ENCODE measurements at places on chromosomes 5 and 9.

DNA sequence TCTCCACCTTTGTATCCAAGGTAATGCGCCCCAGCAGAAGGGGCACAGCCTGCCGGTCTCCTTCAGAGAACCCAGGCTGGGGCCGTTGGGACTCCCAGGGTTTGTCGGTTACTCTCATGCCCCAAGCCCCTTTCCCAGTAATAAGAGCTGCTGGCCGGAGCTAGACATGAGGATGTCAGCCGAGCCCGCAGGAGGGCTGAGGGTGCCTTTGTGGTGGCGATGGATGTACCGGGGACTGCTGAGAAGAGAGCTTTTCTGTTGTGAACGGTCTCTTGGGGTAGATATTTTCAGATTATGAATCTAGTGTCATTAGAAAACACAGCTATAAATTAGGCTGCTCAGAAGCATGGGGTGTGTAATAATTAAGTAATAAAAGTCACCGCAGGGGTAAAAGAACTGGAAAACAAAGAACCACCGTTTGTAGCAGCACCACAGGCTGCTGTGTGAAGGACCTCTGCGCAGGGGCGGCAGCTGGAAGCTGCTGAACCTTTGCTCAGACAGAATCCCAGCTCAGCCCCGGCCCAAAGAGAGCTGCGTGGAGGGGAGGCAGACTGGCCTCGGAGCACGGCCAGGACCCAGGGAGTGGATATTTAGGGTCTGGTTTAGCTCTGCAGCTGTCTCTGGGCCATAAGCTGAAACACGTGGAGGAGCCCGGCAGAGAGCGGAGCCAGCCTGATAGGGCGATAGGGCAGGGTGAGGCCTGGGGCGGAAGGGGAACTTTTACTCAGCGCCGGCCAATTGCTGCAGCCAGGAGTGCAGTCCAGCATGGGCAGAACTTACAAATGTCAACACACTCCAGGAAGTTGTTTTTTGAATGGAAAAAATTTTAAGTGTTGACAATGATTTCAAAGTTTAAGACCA lies 50.5 kb upstream of the BARHL1 start:
- no peak for DNase-seq

- DNase-seq, result no peak
Observed at GRCh38 chr9:91930475-91930874, 19.6 kb downstream of the ROR2 start.

GRCh38 chr5:132258102-132259068 lies 889 bp downstream of the PDLIM4 start:
- no peak for DNase-seq

GRCh38 chr5:68116868-68117411 lies 98.6 kb upstream of the PIK3R1 start:
- no peak for DNase-seq

GRCh38 chr5:148759101-148759500 lies 67.3 kb upstream of the ADRB2 start:
- DNase-seq, result no peak

GRCh38 chr5:14945450-14945849 lies 73.9 kb upstream of the ANKH start:
- no peak for DNase-seq

DNA sequence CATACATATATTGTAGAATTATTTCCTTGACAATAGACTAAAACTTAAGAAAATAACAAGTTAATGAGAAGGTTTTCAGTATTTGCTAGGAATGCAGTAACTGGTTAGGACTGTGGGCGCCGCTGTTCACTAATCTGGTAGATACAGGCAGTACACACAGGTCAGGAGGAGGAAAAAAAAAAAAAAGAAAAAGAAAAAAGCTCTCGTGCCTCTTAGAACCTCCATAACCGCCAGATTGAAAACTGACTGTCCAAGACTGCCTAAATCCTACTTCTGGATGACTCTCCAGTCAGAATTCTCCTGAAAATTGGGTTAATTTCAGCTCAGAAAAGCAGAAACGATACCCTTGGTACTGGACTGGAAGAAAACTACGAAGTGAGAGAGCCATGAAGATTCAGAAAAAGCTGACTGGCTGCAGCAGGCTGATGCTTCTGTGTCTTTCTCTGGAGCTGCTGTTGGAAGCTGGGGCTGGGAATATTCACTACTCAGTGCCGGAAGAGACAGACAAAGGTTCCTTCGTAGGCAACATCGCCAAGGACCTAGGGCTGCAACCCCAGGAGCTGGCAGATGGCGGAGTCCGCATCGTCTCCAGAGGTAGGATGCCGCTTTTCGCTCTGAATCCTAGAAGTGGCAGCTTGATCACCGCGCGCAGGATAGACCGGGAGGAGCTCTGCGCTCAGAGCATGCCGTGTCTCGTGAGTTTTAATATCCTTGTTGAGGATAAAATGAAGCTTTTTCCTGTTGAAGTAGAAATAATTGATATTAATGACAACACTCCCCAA lies at the start of gene PCDHGA1:
Gene PCDHGA1 (plus strand): TSS at position 216 of the 782 bp plus-strand sequence.
- DNase-seq, result no peak
